ENCODE measurements at places on chromosomes 16 and 17.

DNA sequence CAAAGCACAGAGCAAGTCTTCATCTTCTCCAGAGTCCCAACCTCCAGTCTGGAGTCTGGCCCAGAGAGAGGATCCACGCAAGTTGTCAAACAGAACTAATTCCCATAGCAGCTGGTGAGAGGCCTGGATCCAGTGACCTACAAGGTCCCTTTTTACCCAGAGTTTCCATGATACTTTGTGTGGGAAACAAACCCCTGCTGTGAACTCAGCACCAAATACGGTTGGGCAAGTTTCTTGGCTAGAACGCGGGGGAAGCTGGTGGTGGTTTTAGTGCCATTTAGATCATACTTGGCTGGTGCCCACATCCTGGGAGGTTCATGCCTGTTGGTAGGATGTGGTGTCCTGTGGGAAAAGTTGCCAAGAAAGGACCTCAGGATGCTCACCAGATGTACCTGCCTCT lies 18.1 kb downstream of the TMC7 start:
- no peak for DNase-seq

DNA sequence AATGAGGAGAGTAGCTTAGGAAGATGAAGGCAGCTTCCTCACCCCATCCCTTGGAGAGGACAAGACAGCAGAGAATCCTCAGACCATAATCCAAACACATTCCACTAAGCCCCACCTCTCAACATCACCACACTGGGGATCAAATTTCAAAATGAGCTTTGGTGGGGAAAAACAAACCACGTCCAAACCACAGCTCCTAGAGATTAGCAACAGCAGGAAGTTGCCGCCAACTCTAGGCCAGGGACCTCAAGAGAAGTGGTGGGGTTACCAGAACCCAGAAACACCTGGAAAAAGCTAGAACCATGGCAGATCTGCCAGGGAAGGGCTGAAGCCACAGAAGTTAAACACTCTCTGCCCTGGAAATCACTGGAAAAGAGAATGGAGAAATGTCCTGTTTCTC lies 571.6 kb downstream of the HS3ST4 start:
- no peak for DNase-seq

- no peak for DNase-seq
Measured at GRCh38 chr17:57925361-57925990, 29.7 kb downstream of the CUEDC1 start.

GRCh38 chr17:80486692-80487091 lies 10.3 kb upstream of the NPTX1 start:
- DNase-seq: no peak

- DNase-seq: no peak
Measured at GRCh38 chr17:16495561-16495960, 3.6 kb upstream of the LRRC75A start.

GRCh38 chr16:591231-591630 lies 1.4 kb downstream of the RAB40C start:
- DNase-seq: no peak

DNA sequence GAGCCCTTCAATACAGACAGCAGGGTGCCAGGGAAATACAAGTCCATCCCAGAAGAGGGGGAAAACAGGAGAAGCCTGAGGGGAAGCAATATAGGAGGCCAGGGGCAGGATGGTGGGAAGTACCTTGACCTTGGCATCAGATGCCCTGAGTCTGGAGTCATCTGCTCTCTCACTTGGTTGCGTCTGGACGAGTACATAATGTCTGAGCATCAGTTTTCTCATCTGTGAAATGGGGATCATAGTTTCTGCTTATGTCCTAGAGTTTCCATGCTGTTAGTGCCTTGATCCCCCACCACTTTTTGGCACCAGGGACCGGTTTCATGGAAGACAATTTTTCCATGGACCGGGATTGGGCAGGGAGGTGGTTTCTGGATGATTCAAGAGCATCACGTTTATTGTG lies 2.3 kb downstream of the STAT5A start:
- no peak for DNase-seq

DNA sequence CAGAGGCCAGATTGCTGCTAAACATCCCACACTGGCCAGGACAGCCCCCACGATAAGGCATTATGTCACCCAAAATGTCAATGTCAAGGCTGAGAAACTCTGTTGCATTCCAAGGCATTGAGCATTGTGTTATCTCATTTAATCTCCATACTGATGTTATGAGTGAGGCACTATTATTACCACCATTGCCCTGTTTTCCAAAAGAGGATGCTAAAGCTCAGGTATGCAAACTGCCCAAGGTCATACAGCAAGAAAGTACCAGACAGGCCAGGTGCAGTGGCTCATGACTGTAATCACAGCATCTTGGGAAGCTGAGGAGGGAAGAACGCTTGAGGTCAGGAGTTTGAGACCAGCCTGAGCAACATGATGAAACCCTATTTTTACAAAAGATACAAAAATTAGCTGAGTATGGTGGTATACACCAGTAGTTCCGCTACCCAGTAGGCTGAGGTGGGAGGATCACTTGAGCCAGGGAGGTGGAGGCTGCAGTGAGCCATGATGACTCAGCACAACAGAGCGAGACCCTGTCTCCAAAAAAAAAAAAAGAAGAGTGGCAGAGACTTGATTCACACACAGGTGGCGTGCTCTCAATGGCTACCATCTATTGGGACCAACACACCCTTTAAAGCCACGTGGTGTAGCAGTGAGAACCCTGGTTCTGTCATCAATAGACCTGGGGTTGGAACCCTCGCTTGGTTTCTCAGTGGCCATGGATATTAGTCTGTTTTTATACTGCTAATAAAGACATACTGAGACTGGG lies 58.8 kb upstream of the GRIN2A start:
- no peak for DNase-seq

- DNase-seq: no peak
Measured at GRCh38 chr17:37461668-37462067, 28.0 kb upstream of the DUSP14 start.

GRCh38 chr16:2834968-2835367 lies 4.9 kb downstream of the ZG16B start:
- no peak for DNase-seq

DNA sequence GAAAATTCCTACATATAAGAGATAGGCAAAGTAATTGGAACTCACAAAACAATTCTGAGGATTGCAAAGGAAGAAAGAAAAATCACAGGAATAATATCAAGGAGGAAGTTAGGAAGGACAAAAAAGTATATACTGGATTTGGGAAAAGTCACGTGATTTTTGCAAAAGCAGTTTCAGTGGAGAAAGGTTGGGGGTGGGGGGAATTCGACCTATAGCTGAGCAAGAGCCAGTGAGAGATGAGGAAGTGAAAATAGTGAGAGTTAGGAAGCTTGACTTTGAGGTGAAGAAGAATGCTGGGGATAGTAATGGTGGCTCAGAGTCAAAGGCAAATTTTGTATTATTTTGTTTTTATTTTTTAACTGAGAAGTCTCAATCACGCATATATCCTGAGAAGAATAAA lies 438.0 kb upstream of the PMFBP1 start:
- DNase-seq: no peak

DNA sequence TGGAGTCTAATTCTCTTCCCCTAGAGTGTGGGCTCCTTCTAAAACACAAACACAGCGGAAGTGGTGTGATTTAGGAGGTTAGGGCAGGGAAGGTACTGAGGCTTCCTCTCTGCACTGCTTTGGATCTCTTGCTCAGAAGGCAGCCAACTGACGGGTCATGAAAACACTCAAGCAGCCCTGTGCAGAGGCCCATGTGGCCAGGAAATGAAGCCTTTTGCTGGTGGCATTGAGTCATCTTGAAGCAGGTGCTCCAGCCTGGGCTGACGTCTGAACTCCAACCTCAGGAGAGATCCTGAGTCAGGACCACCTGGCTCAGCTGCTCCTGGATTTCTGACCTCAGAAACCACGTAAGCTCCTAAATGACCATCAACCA lies 72.9 kb downstream of the MRM1 start:
- no peak for DNase-seq

- no peak for DNase-seq
Measured at GRCh38 chr17:4500191-4500571, 1.5 kb downstream of the SPNS2 start.

GRCh38 chr17:82214012-82214628 lies 1.5 kb upstream of the CCDC57 start:
- DNase-seq: no peak

- DNase-seq: no peak
Measured at GRCh38 chr16:56662357-56663354, 4.9 kb downstream of the MT1F start.

- DNase-seq: no peak
Measured at GRCh38 chr17:29566473-29567303, at the start of gene ABHD15. Gene ABHD15 (minus strand): TSS chr17:29567037. CDS start chr17:29566966, 71 bp downstream.

- no peak for DNase-seq
Measured at GRCh38 chr17:69141431-69142174, at the start of gene ABCA6. Gene ABCA6 (minus strand): TSS chr17:69141895. CDS start chr17:69140703, 1,192 bp downstream.

- no peak for DNase-seq
Measured at GRCh38 chr16:17392857-17393692, 77.7 kb downstream of the XYLT1 start.

DNA sequence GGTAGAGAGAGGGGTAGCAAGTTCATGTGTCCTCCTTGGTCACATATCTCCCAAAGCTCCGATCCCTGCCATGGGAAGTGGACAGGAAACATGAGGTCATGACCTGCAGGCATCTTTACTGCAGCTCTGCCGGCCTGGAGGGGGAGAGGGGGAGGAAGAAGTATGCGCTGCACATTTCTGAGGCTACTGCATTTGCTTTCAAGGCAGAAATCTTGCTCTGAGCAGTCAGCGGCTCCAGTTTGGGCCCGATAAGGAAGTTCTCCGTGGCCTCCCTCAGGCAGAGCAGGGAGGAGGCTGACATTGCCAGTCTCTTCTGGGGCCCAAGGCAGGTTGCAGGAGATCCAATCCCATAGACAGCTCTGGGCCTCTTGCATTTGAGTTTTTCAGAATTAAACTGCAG lies 1.5 kb upstream of the NHERF1 start:
- no peak for DNase-seq

DNA sequence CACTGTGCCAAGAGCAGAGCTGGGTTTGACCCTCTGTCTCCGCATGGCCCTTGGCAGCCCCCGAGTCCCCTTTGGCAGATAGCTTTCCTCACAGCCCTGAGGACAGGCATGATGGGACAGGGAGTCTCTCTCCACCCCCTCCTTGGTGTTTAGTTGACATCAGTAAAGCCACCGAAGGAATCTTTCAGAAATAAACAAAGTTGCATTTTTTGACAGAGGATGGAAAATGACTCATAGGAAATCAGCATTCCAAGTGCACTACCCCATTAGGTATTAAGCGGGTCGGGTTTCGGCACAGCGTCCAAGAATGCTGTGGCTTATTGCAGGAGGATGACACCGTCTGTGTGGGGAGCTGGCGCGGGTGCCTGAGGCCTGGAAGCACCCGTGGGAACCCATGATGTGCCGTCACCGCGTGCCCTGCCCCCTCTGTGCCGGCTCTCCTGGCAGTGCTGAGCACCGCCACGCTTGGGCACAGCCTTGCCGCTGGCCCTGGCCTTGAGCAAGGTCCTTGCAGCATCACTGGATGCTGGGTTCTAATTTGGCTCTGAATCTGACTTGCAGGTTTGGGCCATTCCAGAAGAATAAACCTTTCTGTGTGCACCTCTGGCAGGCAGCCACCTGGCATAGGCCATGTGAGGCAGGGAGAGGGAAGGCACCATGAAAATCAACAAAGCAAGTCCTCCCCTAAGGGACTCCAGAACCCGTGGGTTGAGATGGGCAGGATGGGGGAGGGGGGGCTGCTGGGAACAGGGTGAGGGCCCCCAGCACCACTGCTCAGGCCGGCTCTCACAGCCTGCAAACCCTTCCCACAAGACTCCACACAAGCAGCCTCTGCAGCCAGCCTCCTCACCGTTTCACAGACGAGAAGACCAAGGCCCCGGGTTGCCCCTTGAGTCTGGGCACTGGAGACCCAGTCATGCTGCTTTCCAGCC lies 50.5 kb upstream of the ZNF469 start:
- no peak for DNase-seq

DNA sequence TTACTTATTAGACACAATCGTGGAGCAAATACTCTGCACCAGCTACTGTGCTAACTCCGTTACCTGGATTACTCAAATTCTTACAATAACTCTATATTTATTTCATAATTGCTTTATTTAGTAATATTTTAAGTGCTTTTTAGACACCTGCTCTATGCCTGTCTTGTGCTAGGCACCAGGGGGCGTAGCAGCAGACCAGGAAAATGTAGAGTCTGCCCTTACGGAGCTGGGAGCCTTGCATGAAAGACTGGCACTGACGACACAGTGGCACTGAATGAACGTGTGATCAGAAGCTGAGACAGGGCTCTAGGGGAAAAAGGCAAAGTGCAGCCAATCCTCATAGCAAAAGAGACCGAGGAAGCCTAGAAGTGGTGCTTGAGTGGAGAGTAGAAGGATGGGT lies 486.5 kb downstream of the CDH13 start:
- no peak for DNase-seq

- no peak for DNase-seq
Measured at GRCh38 chr16:82072313-82072712, 37.3 kb downstream of the HSD17B2 start.

DNA sequence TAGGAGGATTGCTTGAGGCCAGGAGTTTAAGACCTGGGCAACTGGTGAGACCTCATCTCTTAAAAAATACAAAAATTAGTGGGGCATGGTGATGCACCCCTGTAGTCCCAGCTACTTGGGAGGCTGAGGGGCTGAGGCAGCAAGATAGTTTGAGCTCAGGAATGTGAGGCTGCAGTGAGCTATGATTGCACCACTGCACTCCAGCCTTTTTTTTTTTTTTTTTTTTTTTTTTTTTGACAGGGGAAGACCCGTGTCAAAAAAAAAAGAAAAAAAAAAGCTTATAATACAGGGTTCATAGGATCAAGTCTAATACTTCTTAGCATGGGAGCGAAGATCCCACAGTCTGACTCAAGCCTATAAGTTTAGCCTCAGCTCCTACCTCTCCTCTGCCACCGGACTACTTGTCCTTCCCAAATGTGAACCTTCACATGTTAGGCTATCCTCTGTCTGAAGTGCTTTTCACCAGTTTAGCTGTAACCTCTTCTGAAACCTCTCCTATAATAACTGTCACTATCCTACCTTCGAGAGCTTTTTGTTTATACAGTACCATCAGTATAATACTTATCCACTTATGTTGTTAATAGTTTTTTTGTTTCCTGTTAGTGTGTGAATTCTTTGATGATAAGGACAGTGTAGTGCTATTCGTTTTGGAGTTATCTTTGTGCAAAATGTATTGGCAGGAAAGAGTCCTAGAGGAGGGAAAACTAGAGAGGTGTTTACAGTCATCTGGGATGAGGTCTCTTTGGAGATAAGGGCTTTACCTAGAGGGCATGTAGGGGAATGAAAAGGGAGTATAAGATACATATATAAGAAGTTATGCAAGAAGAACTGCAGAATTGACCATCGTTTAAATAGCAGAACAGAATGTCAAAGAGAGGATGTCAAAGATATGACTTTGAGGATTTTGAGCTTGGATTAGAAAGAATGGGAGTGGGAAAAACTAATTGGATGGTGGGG lies 15.5 kb downstream of the CPD start:
- no peak for DNase-seq

- no peak for DNase-seq
Measured at GRCh38 chr16:49179714-49180330, 101.8 kb downstream of the CBLN1 start.

Measured in stimulated activated CD4-positive, alpha-beta T cell treated with anti-CD3 and anti-CD28 coated beads, Interleukin-1b, Interleukin-23, amount 100 ng/mL, for 1 hour (primary cell).